Prostate gland (tissue), 2 donors: ENCODE measurements at places on chromosomes 6 and 20.
A peak's percentile ranks its signal among the peaks of the same experiment; 100 is the strongest.

- no peak overlapping the region for H3K4me3 ChIP-seq
- no peaks in the 10 kb centered on the region for H3K36me3 ChIP-seq
- DNase-seq = no peak
- no peaks in the 10 kb centered on the region for H3K4me1 ChIP-seq
These were observed 6.1 kb upstream of the ZNF831 start for GRCh38 chr20:59157531-59157930.

GRCh38 chr6:24719125-24719971 lies at the start of gene C6orf62:
Gene C6orf62 (minus strand): TSS chr6:24719154. CDS start chr6:24718668, 486 bp downstream.
- no peak for DNase-seq
- peak within 1 kb of the TSS; percentile 97 for H3K4me3 ChIP-seq
- H3K27me3 ChIP-seq = no peaks in the 10 kb centered on the region
- peak within 1 kb of the TSS; percentile 98 for H3K27ac ChIP-seq

GRCh38 chr6:13870214-13870830 lies 54.4 kb upstream of the RNF182 start:
- no peak overlapping the region for H3K4me3 ChIP-seq
- H3K36me3 ChIP-seq = no peaks in the 10 kb centered on the region
- H3K27ac ChIP-seq = no peak overlapping the region
- no peaks in the 10 kb centered on the region for H3K27me3 ChIP-seq

GRCh38 chr6:6825193-6825784 lies 236.8 kb downstream of the LY86 start:
- H3K27me3 ChIP-seq = no peaks in the 10 kb centered on the region
- H3K27ac ChIP-seq = no peak overlapping the region
- no peak for DNase-seq

GRCh38 chr20:16661756-16662155 lies 68.1 kb upstream of the SNRPB2 start:
- no peaks in the 10 kb centered on the region for H3K27me3 ChIP-seq
- no peak overlapping the region for H3K4me3 ChIP-seq
- no peaks in the 10 kb centered on the region for H3K4me1 ChIP-seq
- H3K27ac ChIP-seq = no peak overlapping the region

DNA sequence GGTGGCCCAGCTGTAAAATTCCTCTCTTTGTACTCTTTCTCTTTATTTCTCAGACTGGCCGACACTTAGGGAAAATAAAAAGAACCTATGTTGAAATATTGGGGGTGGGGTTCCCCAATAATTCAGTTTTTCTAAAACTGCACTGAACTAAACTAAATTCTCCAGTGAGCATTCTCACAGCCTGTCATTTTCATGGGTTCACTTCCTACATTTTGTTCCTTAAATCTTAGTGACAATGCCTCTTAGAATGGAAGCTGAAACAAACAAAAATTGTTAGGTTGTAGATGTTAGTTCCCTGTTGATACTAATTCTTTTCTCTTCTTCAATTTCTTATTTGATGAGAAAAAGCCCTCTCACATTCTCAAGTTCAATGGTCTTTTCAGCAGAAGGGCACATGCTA lies 35.8 kb upstream of the IFNGR1 start:
- no peak for DNase-seq
- H3K4me1 ChIP-seq = peaks cover 4% of the 10 kb centered on the region

GRCh38 chr6:63798378-63798777 lies 162.8 kb downstream of the PHF3 start:
- H3K4me1 ChIP-seq = no peaks in the 10 kb centered on the region
- H3K27ac ChIP-seq = no peak overlapping the region
- no peak overlapping the region for H3K4me3 ChIP-seq
- no peaks in the 10 kb centered on the region for H3K27me3 ChIP-seq
- DNase-seq = no peak

GRCh38 chr20:34042262-34042661 lies 48.6 kb downstream of the RALY start:
- DNase-seq = no peak
- H3K4me1 ChIP-seq = no peaks in the 10 kb centered on the region
- no peak overlapping the region for H3K27ac ChIP-seq
- no peaks in the 10 kb centered on the region for H3K27me3 ChIP-seq
- no peaks in the 10 kb centered on the region for H3K36me3 ChIP-seq

DNA sequence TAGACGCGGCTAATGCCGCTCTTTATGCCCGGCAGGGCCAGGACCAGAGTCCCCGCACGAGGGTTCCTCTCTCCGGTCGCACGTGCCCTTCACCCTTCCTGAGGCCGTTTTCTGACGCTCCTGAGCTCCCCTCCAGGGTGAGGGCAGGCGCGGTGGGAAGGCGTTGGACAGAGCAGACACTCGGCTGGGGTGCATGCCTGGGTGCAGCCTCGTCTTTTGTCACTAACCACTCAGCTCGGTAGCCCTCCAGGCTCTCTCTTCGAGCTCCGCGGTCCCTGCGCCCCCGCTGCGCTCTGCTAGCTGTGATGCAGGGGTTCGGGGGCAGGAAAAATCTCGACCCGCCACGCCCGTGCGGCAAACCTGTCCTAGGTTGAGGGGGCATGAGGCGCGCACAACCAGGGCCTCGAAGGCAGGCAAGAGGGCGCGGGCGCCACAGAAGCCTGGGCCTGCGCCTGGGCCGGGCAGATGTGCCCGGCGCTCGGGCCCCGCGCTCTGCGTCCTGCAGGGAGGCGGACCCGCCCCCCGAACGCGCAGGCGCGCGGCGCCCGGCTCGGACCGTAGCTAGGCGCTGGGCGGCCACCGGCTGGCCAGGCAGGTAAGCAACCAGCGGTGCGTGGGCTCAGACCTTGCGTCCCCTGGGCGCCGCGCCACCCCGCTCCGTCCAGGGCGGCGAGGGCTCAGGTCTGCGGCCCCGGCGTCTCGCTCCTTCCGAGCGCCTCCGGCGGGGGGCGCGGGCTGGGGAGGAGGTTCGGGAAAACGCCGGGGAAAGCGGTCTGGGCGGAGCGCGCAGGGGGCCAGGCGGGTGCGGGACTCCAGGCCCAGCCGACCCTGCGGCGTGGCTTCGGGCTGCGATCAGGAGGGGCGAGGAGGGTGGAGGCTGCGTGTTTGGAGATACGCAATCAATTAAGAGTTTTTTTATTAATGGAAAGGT lies at the start of gene L3MBTL1:
Gene L3MBTL1, plus strand, starts transcription at position 548 of the 931 bp plus-strand sequence. CDS start 5,807 bp downstream, outside the sequence.
- peak; percentile 39 for DNase-seq
- no peak within 1 kb of the TSS for H3K27ac ChIP-seq
- H3K27me3 ChIP-seq = no peaks in the 10 kb centered on the region

DNA sequence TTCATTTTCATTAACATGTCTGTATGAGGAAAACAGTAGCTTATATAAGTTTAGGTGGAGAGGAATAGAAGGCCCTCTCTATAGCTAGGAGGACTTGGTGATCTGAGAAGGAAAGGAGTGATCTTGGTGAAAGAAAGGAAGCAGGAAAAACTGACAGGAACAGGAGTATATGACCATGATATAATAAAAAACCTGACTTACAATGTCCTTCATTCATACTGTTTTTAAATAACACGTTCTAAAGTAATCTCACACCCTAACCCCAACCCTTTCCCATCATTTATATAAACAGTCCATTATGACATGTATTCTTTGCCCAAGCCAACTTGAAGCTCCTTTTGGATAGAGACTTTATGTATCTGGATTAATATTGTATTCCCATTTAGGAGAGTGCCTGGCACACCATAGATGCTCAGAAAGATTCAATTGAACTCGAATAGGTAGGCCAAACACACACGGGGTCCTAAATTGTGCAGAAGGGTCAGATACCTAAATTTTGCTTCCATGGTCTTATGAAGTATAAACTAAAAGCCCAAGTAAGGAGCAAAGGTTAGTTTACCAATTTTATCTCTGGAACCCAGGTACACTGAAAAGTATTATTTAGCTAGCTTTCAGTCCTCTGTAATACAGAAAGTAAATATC lies 75.9 kb downstream of the OR2B2 start:
- peak overlapping the region; percentile 97 for H3K27ac ChIP-seq
- no peaks in the 10 kb centered on the region for H3K27me3 ChIP-seq
- no peaks in the 10 kb centered on the region for H3K36me3 ChIP-seq
- H3K4me3 ChIP-seq = peak overlapping the region; percentile 57
- peaks cover 13% of the 10 kb centered on the region for H3K4me1 ChIP-seq

DNA sequence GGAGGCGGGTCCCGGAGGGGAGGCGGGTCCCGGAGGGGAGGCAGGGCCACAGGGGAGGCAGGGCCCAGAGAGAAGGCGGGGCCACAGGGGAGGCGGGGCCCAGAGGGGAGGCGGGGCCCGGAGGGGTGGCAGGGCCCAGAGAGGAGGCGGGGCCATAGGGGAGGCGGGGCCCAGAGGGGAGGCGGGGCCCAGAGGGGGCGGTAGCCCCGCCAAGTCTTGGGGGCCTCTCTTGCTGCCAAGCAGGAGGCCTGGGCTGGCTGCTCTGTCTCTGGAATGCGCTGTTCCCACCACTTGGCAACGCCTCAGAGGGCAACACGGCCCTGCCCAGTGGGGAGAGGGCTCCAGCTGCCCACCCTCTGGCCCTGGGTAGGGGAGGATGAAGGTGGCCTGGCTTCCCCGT lies 80.5 kb downstream of the YTHDF1 start:
- H3K27me3 ChIP-seq = peaks cover 3% of the 10 kb centered on the region
- H3K27ac ChIP-seq = no peak overlapping the region
- H3K4me1 ChIP-seq = no peaks in the 10 kb centered on the region

DNA sequence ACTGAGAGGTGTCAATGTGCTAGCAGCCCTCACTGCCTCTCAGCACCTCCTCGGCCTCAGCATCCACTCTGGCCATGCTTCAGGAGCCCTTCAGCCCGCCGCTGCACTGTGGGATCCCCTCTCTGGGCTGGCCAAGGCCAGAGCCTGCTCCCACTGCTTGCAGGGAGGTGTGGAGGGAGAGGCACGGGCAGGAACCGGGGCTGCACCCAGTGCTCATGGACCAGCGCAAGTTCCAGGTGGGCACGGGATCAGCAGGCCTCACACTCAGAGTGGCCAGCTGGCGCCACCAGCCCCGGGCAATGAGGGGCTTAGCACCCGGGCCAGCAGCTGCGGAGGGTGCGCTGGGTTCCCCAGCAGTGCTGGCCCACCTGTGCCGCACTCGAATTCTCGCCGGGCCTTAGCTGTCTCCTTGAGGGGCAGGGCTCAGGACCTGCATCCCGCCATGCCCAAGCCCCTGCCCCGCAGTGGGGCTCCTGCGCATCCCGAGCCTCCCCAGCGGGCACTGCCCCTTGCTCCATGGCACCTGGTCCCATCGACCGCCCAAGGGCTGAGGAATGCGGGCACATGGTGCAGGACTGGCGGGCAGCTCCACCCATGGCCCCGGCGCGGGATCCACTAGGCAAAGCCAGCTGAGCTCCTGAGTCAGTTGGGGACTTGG lies 80.4 kb upstream of the MANEA start:
- no peaks in the 10 kb centered on the region for H3K4me1 ChIP-seq
- no peaks in the 10 kb centered on the region for H3K27me3 ChIP-seq

DNA sequence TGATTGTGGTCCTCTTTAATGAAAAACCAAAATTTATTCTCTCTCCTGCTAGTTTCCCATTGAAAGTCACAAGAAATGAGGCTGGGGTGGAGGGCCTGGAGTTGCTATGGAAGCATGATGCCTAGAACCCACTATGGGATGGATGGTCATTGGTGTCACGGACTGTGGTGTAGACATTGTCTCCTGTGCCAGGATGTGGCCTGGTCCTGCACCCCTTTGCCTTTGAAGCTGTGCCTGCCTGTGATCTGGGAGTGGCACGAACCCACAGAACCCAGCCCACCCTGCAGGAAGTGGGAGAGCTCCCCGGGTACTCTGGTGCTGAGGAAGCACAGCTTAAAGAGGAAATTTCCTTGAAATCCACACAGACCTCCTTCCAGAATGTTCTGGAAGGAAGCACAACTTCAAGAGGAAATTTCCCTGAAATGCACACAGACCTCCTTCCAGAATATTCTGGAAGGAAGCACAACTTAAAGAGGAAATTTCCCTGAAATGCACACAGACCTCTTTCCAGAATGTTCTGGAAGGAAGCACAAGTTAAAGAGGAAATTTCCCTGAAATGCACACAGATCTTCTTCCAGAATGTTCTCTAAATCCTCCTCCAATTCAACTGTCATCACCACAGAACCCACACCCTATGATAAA lies 105.6 kb downstream of the CDH26 start:
- no peak overlapping the region for H3K27ac ChIP-seq
- H3K36me3 ChIP-seq = no peaks in the 10 kb centered on the region
- H3K4me1 ChIP-seq = no peaks in the 10 kb centered on the region
- DNase-seq = no peak
- H3K27me3 ChIP-seq = no peaks in the 10 kb centered on the region
- H3K4me3 ChIP-seq = no peak overlapping the region

GRCh38 chr6:37602801-37603200 lies 94.9 kb downstream of the MDGA1 start:
- H3K27me3 ChIP-seq = no peaks in the 10 kb centered on the region
- H3K4me1 ChIP-seq = no peaks in the 10 kb centered on the region
- no peak overlapping the region for H3K27ac ChIP-seq
- no peak overlapping the region for H3K4me3 ChIP-seq
- no peaks in the 10 kb centered on the region for H3K36me3 ChIP-seq

DNA sequence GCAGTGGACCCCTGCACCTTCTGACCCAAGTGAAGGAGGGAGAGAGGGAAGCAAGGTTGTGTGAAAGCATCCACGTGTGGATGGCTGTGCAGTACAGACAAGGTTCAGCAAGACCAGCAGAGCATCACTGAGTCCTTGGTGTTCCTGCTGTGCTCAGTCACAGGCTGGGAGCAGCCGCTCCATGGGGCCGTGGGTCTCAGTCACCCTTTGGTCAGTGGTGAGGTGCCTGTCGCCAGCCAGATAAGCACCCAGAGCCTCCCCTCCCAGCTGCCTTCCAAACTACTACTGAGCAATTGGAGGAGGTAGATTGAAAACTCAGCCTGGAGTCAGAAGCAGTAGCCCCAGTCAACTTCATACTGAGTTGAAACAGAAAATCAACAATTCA lies 218.9 kb downstream of the SLC24A3 start:
- H3K36me3 ChIP-seq = no peaks in the 10 kb centered on the region
- H3K4me3 ChIP-seq = no peak overlapping the region
- no peaks in the 10 kb centered on the region for H3K27me3 ChIP-seq
- H3K27ac ChIP-seq = no peak overlapping the region
- no peak for DNase-seq
